ENCODE measurements at places on chromosomes 3 and 15.

GRCh38 chr15:77654975-77655374 is 22.3 kb upstream of the LINGO1 start:
- DNase-seq = no peak

- no peak for DNase-seq
Measured at GRCh38 chr15:58118272-58118671, 19.9 kb upstream of the AQP9 start.

GRCh38 chr3:159894386-159894785 is 94.2 kb upstream of the IL12A start:
- DNase-seq = no peak

- no peak for DNase-seq
Measured at GRCh38 chr15:70358011-70358819, 260.5 kb upstream of the TLE3 start.

DNA sequence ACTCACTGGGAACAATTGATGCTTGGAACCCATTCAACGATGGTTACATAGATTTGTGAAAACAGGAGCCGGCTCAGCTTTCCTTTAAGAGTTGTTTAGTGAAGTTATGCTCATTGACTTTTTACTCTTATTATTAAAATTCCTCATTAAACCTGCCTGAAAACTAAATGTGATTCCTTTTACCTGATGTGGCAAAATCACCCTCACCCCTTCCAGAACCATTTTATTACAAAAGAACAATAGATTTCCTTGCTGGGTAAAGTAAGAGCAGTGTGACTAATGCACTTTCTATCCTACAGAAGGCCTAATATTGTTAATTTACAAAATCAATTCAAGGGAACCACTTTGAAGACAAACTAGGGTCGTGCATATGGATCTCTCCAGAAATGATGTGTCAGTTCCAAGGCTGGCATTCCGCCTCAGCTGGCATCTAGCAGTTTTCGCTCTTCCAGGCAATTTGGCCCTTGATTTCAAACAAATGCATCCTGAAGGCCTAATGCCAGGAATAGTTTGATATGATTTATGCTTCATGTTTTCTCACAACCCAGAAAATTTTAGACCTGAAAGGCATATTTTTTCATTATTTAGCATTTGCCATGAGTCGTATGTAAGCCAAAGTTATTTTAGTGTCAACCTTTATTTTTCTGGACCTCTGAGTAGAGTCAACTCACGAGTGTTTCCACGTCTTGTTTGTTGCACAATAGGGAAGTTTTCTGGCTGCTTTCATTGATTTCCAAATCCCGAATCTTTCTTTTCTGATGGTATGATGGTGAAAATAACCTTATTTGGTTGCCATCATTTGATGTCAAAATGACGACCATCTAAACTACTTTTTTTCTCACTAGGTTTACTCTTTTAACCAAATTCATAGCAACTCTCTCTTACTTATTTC is 447.8 kb downstream of the MECOM start:
- no peak for DNase-seq

- no peak for DNase-seq
Measured at GRCh38 chr3:5972586-5972985, 785.1 kb downstream of the EDEM1 start.

DNA sequence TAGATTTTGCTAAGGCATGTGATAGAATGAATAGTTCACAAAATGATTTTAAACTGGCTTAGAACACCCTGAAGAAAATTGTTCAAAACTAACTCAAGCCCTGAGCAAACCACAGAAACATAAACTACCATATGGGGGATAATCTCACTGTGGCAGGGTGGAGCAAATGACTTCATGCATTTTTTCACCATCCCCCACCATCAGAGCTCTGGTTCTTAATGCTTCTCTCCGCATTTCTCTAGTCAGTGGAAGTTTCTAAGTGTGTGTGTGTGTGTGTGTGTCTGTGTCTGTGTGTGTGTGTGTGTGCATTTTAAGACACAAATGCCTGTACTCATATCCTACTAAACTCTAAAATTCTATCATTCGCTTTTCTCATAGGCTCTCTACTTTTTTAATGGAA is 107.1 kb upstream of the PHLDB2 start:
- no peak for DNase-seq

GRCh38 chr15:83285979-83286553 is 1.6 kb upstream of the BNC1 start:
- no peak for DNase-seq

- no peak for DNase-seq
Measured at GRCh38 chr3:103512595-103512994, 1077.8 kb downstream of the ZPLD1 start.

- no peak for DNase-seq
Measured at GRCh38 chr3:59256230-59256629, 206.4 kb upstream of the CFAP20DC start.

- no peak for DNase-seq
Measured at GRCh38 chr3:62833538-62833937, 41.7 kb downstream of the CADPS start.

DNA sequence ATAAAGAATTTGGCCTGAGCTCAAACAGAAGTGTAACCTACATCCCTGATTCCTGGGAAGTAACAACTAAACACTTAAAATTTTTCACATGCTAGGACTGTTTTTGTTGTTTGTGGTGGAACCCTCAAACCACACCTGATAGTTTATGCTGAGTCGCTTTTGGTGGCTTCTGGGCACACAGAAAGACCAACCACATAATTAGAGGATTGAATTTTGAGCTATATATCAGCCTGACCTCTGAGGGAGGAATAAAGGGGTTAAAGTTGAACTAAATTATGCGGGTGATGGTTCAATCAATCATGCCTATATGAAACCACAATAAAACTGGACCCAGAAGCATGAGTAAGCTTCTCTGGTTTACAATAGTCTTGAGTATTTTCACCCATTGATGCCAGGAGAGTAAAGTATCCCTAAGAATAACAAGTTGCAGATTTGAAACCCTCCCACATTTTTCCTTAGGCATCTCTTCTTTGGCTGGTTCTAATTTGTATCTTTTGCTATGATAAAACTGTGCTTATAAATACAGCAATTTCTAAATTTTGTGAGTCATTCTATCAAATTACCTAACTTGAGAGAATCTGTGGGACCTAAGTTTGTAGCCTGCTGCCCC is 1304.5 kb upstream of the GBE1 start:
- DNase-seq = no peak

- DNase-seq = no peak
Measured at GRCh38 chr15:31266712-31267111, 59.9 kb upstream of the KLF13 start.

DNA sequence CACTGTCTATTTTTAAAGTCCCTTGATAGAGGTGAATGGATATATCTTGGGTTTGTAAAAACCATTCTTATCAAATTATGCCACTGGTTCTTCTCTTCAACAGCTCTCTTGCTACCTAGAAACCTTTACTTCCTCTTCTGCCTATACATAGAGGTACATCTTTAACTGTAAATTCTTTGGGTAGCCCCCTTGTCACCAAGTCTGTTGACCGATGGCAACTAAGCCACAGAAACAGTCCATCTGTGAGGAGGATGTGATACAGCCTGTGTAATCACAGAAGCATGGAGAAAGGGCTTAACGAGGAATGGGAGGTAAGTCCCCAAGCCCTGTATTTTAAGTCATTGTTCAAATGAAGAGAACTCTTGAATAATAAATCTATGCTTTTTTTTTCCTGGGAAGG is 246.5 kb upstream of the MDFIC2 start:
- no peak for DNase-seq

DNA sequence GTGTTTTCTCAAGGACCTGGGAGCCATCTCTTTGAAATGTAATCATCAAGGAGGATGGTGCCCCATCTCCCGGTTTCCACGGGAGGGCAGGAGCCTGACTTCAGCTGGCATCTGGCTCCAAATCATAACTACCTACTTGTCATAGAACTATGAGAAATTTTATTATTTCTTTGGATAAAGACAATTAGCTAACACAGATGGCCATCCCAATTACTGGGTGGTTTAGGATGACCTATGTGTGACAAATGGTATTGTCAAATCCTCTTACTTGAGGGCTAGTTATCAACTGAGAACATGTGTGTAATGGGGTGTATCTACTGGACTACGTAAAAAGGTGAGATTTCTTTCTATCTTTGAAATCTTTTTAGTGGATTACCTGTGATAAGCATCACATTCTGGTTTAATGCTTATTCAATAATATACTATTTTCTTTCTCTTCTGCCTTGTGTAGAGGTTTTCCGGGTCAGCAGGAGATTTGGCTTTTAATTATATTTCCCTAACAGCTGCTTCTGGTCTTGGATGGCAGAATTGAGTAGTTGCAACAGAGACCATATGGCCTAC is 15.3 kb upstream of the PARP14 start:
- no peak for DNase-seq

- peak; percentile 49 for DNase-seq
Measured at GRCh38 chr3:48989796-48990635, at the start of gene P4HTM. Gene P4HTM, plus strand, starts transcription at chr3:48990241. Its CDS starts 16 bp downstream, at chr3:48990257.

- DNase-seq = no peak
Measured at GRCh38 chr3:84073664-84074063, 885.1 kb upstream of the CADM2 start.

GRCh38 chr3:190747571-190747970 is 114.9 kb downstream of the GMNC start:
- DNase-seq = no peak

GRCh38 chr15:44186705-44187104 is 8.4 kb downstream of the FRMD5 start:
- no peak for DNase-seq

- no peak for DNase-seq
Measured at GRCh38 chr3:188154809-188155574, 1.0 kb downstream of the LPP start.

DNA sequence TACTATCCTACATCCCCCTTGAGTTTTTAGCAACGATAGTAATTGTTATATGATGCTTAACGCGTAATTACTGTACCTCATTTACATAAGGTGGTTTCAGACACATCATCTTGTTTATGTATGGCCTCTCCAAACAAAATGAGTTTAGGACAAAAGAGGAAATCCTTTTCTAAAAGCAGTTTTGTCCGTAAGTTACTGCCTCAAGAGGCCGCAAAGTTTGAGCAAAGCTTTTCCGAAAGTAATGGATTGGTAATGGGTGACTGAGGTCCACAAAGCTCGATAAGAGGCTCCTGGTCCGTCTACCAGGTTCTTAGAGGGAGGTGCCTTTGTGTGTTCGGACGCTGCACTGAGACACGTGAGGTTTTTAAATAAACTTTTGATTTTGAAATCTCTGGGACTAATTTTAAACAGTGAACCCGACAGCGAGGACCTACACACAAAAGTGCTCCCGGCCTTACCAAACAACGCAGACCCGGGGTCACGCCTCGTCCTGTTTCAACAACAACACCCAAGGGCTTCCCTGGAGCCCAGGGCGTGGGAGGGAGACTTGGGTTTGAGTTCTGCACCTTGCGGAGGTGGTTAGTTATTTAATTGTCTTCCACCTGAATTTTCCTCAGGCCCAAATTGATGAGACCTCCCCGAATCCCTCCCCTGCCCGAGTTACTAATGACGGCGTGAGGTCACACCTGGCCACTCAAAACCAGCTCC is 456 bp upstream of the C15orf61 start:
- no peak for DNase-seq

- DNase-seq = no peak
Measured at GRCh38 chr3:159157275-159157674, 355.4 kb downstream of the MFSD1 start.

GRCh38 chr3:50575372-50575771 is 6.0 kb downstream of the HEMK1 start:
- DNase-seq = no peak

- DNase-seq = no peak
Measured at GRCh38 chr15:86256628-86257027, 177.0 kb downstream of the AGBL1 start.

- DNase-seq = no peak
Measured at GRCh38 chr15:86178845-86179244, 99.2 kb downstream of the AGBL1 start.

GRCh38 chr15:83283813-83284558 is 478 bp downstream of the BNC1 start:
- no peak for DNase-seq

GRCh38 chr3:73576999-73577461 is 47.7 kb downstream of the PDZRN3 start:
- DNase-seq = no peak

- no peak for DNase-seq
Measured at GRCh38 chr15:61659566-61660190, 400.6 kb downstream of the VPS13C start.

- no peak for DNase-seq
Measured at GRCh38 chr15:91289324-91289723, 189.3 kb downstream of the SV2B start.

GRCh38 chr15:69860321-69860720 is 237.4 kb downstream of the TLE3 start:
- DNase-seq = no peak

DNA sequence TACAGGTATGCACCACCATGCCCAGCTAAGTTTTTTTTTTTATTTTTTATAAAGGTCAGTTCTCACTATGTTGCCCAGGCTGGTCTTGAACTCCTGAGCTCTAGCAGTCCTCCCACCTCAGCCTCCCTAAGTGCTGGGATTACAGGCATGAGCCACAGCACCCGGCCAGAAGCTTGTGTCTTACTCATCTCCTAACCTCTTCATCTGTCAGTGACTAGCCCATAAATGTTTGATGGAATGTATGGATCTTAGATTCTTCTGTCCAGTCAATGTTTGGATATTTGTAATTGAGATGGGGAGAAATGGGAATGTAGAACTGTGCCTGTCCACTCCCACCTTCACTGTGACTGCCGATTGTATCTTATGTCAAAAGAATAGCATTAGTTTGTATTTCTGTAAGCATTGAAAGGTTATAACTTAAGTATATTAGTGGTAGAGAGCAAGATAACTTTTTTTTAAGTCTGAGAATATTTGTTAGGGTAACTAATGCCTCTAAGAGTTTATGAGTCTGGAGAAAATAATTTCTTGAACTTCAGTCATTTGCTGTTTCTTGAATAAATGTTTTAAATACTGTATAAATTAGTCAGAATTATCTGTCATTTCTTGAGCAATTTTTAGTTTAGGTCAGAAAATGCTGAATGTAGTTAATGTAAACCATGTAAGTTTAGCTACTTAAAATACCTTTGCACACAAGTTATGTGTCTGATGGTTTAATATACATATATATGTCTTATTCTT is 215.3 kb upstream of the CGNL1 start:
- no peak for DNase-seq

DNA sequence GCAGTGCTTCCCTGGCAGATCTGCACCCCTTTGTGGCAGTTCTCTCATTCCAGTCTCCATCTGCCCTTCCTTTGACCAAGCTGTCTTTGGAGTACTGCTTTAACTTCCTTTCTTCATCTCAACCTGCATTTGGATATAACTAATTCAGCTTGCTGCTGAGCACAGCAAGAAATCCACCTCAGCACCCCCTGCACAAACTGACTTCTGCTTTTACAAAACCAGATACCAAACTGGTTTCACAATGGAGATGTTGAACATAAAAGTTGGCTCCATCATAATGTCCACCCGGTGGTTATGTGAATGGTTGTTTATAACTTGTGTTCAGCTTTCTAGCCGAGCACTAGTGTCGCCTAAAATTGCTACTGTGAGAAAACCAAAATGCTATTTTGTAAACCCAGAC is 341.1 kb upstream of the SEMA6D start:
- no peak for DNase-seq

- DNase-seq = no peak
Measured at GRCh38 chr15:77066971-77067690, 3.8 kb downstream of the TSPAN3 start.

All from NCI-H510A (cell line).